Right renal cortex interstitium (tissue), 3 donors: ENCODE measurements at places on chromosomes 1 and 21.

GRCh38 chr1:227849251-227849650, 33.8 kb downstream of the PRSS38 start:
- no peak for DNase-seq

GRCh38 chr1:112772781-112773180, 57.6 kb upstream of the PPM1J start:
- DNase-seq = no peak

- DNase-seq = no peak
These were observed at the start of gene RSPO1 for GRCh38 chr1:37634244-37634991. RSPO1 (minus strand) TSS chr1:37634892; CDS start chr1:37629661, 5,231 bp downstream.

DNA sequence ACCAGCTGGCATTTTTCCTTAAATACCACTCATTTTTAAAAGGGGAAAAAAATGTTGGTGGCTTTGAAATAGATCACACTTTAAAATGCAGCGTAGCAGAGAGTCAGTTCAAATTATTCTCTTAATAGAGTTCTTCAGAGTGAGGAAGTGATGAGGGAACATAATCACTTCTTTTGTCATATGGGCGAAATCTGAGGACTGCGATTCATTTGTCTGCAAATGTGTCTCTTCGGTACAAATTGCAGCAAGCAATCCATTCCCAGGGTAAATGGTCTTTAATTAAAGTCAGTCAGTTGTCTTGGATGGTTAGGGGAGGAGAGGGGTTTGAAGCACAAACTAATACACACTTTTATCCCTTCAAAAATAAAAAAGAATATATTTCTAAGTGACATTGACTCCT, 86.0 kb upstream of the SELENON start:
- DNase-seq = no peak

GRCh38 chr1:187931776-187932175, 1103.0 kb downstream of the PLA2G4A start:
- DNase-seq = peak; percentile 4

DNA sequence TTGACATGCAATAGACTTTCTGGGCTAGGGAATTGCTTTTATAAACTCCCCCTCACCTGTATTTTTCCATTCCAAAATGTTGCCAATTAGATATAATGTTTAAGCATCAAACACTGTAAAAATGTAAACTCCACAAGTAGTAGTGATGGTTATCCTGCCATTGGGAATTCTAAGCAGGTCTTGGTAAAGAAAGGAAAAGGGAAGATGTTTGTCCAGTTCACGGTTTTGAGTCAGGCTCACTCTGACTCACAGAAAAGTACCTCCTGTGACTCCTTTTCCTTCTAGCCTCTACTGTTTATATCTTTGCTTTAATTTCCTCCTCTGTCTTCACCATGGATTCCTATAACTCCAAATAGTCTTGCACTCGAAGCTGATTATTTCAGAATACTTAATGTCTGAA, 19.0 kb upstream of the PTPN14 start:
- no peak for DNase-seq

DNA sequence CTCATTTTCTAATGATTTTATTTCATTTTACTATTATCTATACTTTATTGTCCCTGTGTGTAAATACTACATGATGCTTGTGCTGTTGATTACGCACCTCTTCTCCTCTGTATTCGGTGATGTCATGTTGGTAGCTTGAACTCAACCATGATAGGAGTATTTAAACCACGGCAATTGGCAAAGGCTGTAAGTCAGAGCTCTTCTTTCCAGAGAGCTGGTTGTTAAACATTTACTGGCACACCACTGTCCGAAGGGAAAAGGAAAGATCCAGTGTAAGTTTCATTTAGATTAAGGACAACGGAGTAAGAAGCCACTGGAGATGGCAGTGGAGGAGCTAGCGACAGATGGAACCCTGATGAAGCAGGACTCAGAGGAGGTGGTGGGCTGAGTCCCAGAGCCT, 93.4 kb upstream of the KCNE2 start:
- DNase-seq = no peak

DNA sequence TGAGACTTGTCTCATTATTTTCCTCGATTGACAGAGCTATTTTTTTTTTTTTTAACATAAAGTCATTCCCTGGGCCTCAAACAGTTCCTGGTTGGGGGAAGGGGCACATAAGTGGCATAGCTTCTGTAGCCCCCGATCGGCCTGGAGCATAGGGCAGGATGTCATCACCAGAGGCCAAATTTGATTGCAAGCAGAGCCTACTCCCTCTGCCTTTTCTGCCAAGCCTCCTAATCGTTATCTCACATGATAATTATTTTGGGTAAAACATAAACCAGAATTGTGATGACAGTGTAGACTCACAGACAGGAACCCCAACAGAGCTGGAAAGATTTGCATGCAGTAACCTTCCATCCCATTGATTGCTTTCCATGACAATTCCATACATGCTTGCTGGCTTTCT, 404.8 kb downstream of the PCP4 start:
- DNase-seq = no peak

DNA sequence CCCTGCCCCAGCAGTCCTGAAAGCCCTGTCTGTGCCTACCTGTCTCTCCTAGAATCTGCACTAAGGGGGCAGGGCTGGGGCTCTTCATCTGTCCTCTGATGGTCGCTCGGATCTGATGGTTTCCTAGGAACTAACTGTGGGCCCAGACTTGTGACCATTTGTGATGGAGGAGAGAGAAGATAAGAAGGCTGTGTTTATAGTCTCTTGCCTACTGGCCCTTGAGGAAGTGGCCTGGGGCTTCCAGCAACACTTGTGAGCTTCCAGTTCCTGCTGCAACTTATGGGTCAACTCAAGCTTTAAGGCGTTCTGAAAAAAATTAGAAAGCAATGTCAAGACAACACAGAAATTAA, 53.2 kb upstream of the SYNC start:
- DNase-seq = no peak

- DNase-seq = no peak
These were observed 834.3 kb downstream of the KCNT2 start for GRCh38 chr1:195773931-195774330.

GRCh38 chr1:87763483-87763882, 434.8 kb downstream of the LMO4 start:
- no peak for DNase-seq

DNA sequence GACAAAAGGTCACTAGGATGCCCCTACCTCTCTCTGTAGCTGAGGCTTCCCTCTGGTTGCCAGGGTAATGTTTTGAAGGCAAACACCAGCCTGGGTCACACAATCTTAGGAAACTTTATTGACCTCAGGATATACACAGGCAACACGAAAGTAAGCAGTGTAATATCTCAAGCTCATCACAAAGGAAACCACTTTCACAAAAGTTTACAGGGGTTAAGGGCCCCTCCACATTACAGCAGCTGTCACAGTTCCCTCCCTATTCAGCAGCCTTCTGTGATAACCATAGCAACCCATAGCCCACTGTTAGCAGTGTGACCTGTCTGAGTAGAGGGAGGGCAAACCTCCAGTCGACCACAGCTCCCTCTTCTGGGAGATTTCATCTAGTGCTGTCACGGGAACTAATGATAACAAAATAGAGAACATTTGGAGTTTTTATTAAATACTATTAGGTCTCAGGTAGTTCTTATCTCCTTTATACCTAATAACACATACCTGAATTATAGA, 149.8 kb downstream of the PTPRC start:
- DNase-seq = no peak

DNA sequence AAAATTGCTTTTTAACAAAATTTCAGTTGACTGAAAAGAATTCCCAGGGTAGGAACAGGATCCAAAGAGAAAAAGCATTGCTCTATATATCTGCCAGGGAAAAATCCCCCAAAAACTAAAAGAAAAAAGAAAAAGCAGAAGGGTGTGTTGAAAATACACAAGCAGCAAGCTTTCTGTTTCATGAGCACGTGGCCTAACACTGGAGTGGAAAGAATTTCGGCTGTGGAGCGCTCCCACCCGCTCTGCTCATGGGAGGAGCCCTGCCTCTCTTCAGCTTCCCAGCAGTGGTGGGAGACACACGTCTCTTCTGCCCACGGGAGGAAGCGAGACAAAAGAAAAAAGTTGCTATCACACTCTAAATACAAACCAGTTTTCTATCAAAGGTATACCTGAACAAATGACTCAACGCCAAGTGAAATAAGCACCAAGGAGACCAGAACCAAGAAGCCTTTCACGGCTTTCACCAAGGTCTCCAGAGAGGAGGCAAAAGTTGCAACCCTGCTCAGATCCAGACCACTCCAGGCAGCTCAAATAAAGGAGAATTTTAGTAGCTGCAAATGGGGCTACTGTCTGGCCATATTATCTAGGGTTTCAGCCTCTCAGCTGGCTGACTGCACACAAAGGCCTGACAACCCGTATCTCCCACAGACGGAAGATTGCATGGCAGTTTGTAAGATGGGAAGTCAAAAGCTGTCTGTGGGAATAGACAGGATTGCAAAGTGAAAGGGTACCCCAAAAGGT, 29.5 kb upstream of the ZNF496 start:
- DNase-seq = no peak

DNA sequence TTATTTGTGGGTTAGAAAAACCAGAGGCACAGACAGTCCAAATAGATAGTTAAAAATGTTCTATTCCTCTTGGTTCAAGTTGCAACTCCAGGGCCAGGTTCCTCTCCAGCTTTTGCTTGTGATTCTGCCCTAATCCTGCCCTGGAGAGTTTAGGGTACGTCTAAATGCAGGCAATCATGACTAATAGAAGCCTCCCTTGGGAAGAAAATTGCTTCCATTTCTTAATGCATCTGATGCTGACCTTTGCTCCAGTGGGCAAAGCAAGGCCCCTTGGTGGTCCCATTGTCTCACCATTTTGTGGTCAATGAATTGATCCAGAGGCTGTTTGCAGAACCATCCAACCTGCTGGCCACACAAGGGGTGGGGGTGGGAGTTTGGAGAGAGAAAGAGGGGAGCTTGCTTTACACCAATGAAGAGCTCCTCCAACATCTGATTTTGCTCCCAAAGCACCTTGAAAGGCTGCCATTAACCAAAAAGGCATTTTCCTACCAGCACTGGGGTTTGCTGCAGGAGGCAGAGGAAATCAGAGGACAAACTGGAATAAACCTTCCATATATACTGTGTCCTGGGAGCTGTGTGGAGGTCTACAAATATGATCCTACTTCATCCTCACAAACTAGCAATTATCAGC, 31.3 kb downstream of the C8B start:
- no peak for DNase-seq

GRCh38 chr1:222974496-222974895, 159.7 kb downstream of the DISP1 start:
- DNase-seq = no peak

GRCh38 chr21:39330001-39330400, 16.6 kb upstream of the BRWD1 start:
- DNase-seq = no peak

- DNase-seq = no peak
These were observed 14.6 kb upstream of the TRNP1 start for GRCh38 chr1:26978901-26979300.

DNA sequence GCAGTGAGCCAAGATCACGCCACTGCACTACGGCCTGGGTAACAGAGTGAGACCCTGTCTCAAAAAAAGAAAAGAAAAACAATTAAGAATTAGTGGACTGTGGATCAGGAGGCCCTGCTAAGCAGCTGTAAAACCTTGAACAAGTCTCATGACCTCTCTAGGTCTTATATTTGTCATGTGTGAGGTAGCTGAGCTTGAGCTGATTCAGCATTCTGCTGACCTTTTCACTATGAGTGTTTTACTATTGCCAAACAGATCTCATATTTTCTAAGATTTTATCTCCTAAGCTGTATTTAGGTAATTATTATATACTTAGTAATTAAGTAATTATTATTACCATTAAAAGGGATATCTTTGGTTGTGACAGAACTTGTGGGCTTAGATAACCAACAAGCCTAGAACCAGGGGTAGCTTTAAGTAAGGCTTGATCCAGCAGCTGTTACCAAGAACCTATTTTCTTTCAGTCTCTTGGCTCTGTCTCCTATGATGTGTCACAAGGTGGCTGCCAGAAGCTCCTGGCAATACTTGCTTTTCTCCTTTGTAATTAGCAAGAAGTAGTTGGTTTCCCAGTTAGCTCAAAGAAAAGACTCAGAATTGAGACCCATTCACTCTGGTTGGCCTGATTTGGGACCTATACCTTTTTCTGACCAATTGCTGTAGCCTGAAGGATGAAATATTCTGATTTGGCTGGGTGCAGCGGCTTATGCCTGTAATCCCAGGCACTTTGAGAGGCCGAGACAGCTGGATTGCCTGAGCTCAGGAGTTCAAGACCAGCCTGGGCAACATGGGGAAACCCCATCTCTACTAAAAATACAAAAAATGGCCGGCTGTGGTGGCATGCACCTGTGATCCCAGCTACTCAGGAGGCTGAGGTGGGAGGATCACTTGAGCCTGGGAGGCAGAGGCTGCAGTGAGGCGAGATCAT, 8.5 kb upstream of the ZC3H12A start:
- DNase-seq = no peak

DNA sequence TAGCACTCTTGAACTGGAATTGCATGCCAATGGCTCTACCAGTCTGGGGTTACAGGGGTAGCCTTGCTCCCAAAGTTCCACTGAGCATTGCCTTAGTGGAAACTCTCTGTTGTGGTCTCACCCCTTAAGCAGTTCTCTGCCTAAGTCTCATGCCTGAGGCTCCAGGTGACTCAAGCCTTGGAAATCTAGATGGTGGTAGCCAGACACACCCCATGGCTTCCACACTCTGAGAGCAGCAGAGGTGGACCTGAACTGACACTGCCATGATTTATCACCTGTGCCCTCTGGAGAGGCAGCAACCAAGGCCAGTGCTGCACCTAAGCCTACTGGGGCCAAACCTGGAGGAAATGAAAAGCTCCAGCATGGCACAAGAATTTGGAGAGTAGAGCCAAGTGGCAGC, 285.7 kb upstream of the PKN2 start:
- no peak for DNase-seq

DNA sequence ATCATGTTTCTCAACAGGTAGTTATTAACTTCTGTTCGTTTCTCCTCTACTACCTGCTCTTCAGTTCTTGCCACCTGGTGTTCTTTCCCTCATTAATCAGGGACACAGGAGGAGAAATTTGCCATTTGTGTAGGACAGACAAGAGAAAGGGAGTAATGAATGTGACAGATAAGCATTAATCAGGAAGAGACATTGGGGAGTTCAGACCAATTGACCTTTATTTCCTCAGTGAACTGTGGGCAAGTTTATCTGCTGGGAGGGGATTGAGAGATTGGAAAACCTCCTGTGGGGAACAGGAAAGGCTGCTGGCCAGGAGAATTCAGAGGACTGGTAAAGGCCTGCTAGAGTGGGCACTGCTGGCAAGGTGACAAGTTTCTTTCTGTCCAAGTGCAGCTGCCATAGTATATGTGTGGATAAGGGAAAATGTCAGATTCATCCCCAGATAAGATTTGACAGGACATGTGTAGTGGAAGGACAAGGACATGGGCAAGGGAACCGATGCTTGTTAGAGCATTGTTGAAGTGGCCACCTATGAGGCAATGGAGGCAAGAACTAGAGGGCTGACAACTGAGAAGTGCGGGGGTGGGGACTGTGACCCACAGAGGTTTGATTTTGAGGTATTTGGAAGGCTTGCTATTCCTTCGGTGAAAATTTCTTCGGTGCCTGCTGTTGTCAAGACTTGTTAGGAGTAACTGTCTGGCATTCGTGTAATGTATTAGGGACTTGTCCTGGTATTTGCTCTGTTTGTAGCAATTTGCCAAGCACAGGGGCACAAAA, 12.6 kb downstream of the SZT2 start:
- DNase-seq = no peak

GRCh38 chr1:9794081-9794480, 29.7 kb downstream of the CLSTN1 start:
- no peak for DNase-seq
